ENCODE measurements at places on chromosomes 16 and 17.
A peak's percentile ranks its signal among the peaks of the same experiment; 100 is the strongest.

GRCh38 chr16:15682105-15682570 is 32.1 kb downstream of the NDE1 start:
- no peak for DNase-seq

- DNase-seq = no peak
These were observed 56.9 kb upstream of the LHX1 start for GRCh38 chr17:36880268-36880905.

GRCh38 chr16:83266848-83267553 is 540.8 kb upstream of the HSBP1 start:
- no peak for DNase-seq

GRCh38 chr17:60554377-60554788 is 28.3 kb upstream of the APPBP2 start:
- no peak for DNase-seq

- no peak for DNase-seq
These were observed 581.7 kb downstream of the MAF start for GRCh38 chr16:79018650-79019429.

DNA sequence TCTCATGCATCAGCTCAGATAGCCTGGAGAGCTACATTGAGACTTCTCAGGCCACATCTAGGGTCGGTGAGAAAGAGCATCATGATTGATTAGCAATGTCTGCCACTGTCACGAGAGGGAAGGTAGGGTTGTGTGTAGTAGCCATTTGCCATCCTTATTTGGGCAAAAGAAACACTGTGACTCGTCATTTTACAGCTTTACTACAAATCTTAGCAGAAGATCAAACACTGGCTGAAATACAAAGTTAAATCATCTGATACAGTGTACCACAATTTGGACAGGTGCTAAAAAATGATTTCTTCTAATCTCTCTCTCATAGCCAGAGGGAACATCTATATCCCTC is 334.3 kb downstream of the CBLN1 start:
- no peak for DNase-seq

GRCh38 chr16:49348408-49349176 is 25.0 kb upstream of the C16orf78 start:
- no peak for DNase-seq

DNA sequence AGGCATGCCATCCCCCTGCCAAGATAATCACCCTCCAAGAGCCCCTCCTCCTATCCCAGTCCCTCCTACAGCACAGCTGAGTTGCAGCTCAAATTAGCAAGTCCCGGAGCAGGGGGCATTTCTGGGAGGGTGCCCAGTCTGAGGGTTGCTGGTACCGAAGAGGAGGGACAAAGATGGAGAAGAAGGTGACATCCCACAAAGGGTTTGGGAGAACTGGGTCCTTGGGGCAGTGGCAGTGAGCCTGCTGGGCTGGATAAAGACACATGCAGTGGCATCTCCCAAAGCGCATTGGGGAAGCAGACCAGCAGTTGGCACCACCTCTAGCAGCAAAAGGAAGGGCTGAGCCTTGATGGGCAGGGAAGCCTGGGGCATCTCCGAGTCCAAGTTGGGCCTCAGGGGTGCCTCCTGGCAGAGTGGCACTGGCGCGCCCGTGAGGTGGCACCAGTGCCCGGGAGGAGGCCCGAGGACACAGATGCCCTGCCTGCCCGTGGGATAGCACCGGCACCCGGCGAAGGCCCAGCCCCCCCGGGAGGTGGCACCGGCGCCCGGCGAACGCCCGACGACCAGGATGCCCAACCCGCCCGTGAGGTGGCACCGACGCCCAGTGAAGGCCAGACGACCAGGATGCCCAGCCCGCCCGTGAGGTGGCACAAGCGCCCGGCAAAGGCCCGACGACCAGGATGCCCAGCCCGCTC is 622 bp downstream of the TOM1L2 start:
- no peak for DNase-seq

- no peak for DNase-seq
These were observed 34.4 kb upstream of the XYLT2 start for GRCh38 chr17:50311483-50311882.

- DNase-seq = no peak
These were observed 1.4 kb upstream of the SLFN5 start for GRCh38 chr17:35241520-35241919.

- no peak for DNase-seq
These were observed 40.1 kb downstream of the NDEL1 start for GRCh38 chr17:8475781-8476180.

GRCh38 chr16:4888428-4889135 is 41.3 kb downstream of the UBN1 start:
- no peak for DNase-seq

- no peak for DNase-seq
These were observed 3.2 kb upstream of the ARHGAP23 start for GRCh38 chr17:38425031-38425430.

GRCh38 chr17:36594626-36595401 is 3.1 kb downstream of the DHRS11 start:
- DNase-seq = no peak

DNA sequence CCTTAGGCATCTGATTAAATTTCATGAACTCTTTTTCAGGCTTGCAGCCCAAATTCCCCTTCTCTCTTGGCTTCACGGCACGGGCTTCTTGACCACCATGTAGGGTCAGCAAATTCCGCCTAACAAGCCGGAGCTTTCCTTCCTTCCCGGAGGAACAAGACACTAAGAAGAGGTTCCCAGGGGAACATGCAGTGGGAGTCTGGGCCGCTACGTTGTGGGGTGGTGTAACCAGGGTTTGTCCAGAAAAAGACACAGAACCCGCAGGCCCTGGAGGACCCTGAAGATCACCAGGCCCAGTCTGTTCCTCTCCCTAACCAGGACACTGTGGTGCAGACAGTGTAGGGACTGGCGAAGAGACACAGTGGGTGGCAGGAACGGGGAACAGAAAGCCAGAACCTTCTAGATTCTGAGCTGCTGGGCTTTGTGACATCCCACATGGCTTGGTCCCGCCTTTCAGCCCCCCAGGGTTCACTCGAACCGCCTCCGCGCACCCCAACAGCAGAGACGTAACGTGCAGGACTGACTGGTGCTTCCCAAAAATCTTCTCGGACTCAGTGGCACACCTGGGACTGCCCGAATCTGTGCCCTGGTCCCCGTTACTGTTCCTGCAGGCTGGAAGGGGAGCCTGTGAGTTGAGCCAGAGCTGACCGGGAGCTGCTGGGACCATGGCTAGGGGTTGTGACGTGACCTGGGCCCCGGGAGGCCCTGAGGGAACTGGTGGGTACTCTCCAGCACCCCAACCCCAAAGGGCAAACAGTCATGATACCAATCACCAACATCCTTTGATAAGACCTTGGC is 55.2 kb downstream of the TBC1D16 start:
- DNase-seq = no peak

- DNase-seq = no peak
These were observed 37.1 kb downstream of the AMFR start for GRCh38 chr16:56388209-56388608.

GRCh38 chr17:16953347-16953746 is 18.6 kb downstream of the TNFRSF13B start:
- no peak for DNase-seq

DNA sequence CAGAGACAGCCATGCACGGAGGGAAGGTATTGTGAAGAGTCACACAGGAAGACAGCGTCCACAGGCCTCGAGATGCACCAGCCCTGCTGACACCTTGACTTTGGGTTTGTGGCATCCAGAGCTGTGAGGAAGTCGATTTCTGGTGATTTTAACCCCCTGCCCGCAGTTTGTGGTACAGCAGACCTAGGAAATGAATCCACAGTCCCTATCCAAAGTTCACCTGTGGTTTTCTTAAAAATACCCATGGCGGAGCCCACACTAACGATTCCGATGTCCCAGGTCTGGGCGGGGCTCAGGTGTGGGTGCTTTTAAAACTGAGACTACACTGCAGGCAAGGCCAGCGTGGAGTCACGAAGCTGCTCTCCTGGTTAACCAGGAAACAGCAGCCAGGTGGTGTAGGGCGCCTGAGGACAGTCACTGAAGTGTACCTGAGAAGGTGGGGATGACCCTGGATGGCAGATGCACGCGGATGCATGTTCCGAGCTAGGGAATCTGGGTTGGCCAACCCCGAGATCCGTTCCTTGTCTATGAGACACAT is 14.4 kb upstream of the MEAK7 start:
- DNase-seq = no peak

- no peak for DNase-seq
These were observed 321.8 kb downstream of the WWOX start for GRCh38 chr16:78421181-78421708.

DNA sequence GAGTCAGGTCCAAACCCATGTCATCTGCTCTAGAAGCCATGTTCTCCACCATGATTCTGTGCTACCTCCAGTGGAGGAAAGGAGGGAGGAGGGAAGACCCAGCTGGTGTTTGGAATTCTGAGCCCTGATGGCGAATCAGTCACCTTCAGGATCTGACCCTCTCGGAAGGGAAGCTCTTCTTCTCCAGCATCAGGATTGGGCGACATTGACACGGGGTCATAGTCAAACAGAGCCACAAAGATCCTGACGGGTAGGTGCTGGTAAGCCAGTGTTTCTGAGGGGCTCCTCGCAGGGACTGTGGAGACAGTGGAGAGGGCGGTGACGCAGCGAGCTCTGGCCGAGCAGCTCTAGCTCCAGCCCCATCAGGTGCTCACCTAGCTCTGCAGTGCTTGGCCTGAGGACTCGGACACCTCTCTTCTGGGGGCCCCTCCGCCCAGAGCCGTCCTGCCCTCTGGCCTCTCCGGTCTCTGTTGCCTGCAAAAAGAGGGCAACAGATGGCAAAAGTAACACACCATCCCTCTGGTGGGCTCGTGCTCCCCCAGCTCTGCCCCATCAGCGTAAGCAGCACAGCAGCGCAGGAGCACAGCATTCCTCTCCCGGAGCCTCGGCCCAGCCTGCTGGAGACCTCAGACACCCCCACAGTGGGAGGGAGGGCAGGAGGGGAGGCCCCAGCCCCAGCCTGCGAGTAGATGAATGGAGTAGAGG is 21.0 kb downstream of the TSPOAP1 start:
- DNase-seq = no peak

DNA sequence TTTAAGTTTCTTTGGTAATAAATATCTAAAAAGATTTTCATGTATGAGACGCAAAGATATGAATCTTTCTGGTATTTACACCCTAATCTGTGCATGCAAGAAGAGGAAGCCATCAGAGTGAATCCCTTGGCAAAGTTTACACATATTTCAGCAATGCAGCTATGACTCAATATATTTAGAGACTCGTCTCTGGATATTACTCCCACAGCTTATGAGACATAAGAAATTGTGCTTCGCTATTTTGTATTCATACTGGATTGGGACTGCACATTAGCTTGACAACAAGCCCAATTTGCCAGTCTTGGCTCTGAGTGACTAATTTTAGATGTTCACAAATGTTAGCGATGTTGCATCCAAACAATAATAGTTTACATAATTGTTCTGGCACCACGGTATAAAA is 532.0 kb downstream of the CDH11 start:
- no peak for DNase-seq

- DNase-seq = peak; percentile 16
These were observed 58.4 kb downstream of the TMEM100 start for GRCh38 chr17:55664287-55664686.

DNA sequence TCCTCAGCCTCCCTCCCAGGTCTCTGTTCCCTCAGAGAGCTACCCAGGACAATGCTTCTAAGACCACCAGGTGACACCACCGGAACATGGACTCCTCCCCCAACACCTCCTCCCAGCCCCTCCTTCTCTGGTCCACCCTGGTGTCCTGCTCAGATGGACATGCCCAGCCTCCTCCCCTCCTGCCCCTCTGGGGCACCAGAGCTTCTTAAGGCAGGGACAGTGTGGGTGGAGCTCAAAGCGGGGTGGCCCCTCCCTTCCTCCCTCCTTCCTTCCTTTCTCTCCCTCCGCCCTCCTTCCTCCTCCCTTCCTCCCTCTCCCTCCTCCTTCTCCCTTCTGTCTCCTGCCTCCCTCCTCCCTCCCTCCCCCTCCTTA is 22.7 kb downstream of the TRPV3 start:
- DNase-seq = no peak

DNA sequence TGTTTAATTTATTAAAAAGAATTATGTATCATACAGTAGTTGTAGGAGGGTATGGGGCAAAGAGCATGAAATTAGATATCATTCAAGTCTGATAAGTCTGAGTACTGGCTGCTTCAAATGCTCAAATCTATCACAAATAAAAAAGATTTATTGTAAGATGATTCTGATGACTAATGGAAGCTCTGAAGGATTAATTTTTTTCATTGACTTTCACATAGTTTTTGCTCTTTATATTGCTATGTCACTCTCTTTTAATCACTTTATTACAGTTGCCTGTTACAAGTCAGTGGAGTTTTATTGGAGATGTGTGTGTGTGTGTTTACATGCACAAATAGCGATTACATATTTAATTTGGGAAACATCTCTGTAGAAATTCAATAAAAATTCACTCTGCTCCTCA is 15.0 kb downstream of the MAP2K4 start:
- no peak for DNase-seq

GRCh38 chr17:81332118-81332834 is 37.2 kb upstream of the SLC38A10 start:
- DNase-seq = no peak

DNA sequence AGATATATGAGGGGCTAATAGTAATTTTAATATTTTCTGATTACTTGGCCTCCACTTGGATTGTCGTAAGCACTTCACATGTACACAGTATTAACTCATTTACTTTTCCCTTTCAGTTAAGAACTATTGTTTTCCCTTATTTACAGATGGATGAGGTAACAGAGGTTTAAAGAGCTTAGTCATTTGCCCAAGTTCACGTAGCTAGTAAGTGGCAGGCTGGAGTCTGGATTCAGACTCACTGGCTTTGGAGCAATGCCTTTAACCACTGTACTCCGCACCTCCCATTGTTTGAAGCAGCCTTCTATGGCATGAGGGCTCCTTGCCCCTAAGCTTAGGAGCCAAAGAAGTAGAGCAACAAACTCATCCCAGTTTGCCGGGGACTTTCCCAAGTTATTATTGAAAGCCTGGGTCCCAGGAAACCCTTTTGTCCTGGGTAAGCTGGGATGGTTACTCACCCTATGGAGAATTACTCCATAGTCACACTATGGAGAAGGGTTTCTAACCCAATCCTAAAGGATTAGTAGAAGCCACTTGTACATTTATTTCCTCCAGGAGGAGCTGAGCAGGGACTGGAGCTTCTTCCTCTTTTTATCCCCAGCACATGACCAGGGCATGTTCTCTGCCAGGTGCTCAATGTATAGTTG is 12.3 kb downstream of the FOXL1 start:
- no peak for DNase-seq

- no peak for DNase-seq
These were observed 48.9 kb downstream of the FBXL20 start for GRCh38 chr17:39352511-39352910.
